Stimulated activated CD4-positive, alpha-beta T cell treated with anti-CD3 and anti-CD28 coated beads, Interleukin-1b, Interleukin-23, amount 100 ng/mL, for 1 hour (primary cell): ENCODE measurements at places on chromosomes 2 and 18.
A peak's percentile ranks its signal among the peaks of the same experiment; 100 is the strongest.

GRCh38 chr2:32489061-32489460 lies 132.2 kb downstream of the BIRC6 start:
- DNase-seq: no peak

DNA sequence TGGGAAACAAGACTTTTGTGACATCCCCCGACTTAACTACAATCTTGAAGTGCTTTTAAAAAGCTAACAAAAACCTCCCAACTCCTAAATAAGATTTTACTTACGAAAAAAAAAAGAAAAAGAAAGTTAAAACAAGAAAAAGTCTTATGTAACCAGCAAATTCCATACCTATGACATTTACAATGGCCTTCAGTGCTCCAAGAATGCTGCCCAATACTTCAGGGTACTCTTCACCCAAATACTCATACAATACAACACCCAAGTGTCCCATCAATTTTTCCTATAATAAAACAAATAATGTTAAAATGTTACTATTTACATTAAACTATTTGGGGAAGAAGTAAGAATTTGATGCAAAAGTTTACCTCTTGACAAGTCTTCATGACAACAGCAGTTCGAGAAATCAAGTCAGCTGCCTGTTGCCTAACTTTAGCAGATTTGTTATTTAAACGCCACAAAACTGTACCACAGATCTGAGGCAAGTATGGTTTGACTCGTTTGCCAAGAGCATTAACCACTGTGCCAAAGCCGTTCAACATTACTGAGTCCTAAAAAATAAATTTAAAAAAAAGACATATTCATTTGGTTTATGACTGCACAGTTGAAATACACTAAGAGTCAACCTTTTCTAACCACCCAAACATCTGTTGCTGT lies 34.8 kb downstream of the SF3B1 start:
- no peak for DNase-seq

- no peak for DNase-seq
These were observed 29.8 kb upstream of the TBR1 start for GRCh38 chr2:161386228-161386824.

DNA sequence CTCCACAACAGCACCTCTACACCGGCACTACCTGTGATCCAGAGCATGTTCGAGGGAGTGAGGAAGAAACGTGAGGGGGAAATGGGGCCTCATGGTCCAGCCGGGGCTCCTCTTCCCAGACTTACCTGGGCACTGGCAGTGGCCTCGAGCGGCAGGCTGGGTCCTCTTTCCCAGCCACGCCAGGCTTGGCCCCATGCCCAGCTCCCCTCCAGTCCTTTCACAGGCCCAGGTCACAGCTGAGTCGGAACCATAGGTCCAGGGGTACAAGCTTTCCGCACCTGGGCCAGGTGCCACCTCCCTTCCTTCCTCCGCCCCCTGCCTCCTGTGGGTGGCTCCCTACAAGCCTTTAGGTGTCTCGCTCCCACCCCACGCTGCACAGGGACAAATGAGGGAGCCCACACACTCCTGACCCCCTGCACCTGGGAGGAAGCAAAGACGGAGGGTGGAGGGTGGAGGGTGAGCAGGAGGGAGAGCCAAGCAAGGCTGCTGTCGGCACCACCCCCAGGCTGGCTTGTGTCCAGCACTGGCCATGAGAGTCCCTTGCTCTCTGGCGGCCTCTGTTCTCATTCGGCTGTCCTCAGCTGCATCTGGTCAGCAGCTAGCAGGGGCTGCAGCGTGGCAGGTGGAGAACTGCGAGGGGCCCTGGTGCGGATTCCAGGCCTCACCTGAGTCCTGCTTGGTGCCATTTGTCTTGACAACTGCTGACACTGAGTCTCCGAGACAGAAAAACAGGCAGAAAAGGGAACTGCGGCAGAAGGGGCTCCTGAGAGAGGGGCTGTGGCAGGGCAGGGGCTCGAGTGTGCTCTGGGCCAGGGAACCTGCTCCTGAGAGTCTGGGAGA lies 26.8 kb downstream of the ADRA2B start:
- DNase-seq: no peak

GRCh38 chr2:119206201-119206600 lies 17.4 kb upstream of the STEAP3 start:
- no peak for DNase-seq

- no peak for DNase-seq
These were observed 260.7 kb upstream of the SESTD1 start for GRCh38 chr2:179525340-179525739.

GRCh38 chr2:149739883-149740265 lies 152.3 kb upstream of the MMADHC start:
- no peak for DNase-seq

- DNase-seq: no peak
These were observed 262.9 kb downstream of the RDH14 start for GRCh38 chr2:18297534-18298058.

GRCh38 chr2:88022669-88022921 lies 6.2 kb upstream of the RNU2-63P start:
- no peak for DNase-seq

- DNase-seq: no peak
These were observed 56.6 kb downstream of the XIRP2 start for GRCh38 chr2:166944909-166945308.

GRCh38 chr2:10297959-10298531 lies 4.7 kb upstream of the HPCAL1 start:
- no peak for DNase-seq

DNA sequence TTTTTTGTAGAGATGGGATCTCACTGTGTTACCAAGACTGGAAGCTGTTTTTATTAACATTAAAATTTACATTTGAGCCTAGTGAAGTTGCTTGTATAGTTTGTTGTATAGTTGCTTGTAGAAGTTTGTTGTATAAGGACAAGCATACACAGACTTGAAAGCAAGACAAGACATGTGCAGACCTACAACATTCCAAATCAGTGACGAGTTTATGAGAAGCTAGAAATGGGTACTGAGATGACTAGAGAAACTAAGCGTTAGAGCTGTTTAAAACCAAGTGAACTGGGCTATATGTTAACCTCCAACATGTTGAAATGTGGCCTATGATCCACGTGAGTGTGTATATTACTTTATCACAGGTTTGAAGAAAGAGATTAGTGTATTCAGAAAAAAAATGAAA lies 39.1 kb downstream of the ABCB11 start:
- no peak for DNase-seq

- no peak for DNase-seq
These were observed 191.7 kb downstream of the ANAPC1 start for GRCh38 chr2:111692311-111692710.

- DNase-seq: no peak
These were observed 42.9 kb upstream of the MYO1B start for GRCh38 chr2:191202209-191202721.

GRCh38 chr2:63424329-63425078 lies 163.8 kb downstream of the WDPCP start:
- DNase-seq: no peak

GRCh38 chr18:13872932-13873331 lies 42.4 kb downstream of the MC2R start:
- DNase-seq: no peak

DNA sequence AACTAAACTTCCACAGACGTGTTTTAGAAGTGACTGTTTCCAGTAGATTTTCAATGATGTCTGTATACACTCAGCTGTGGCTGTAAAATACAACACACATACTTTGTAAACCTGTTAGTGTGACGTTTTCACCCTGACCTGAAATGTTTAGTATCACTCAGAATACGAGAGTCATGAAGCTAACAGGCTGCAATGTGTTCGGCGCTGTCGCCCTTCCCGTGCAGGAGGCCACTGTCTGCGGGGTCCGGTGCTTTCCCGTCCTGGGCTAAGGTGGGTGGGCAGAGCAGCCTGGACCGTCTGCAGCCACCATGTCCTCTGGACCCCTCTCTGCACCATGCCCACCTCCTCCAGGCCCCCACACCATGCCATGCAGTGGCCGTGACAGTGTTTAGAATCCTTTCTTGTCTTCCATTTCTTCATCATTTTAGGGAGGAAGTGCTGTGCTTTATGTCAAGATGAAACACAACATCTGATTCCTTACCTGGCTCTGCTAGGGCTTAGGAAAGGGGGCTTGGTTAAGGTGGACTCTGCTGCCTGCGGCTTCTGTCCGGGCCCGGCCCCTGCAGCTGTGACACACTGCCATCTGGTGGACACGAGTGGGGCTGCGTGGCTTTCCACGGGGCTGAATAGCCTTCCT lies 53.8 kb upstream of the RBM44 start:
- peak; percentile 60 for DNase-seq

GRCh38 chr2:120384486-120385354 lies 38.8 kb downstream of the INHBB start:
- no peak for DNase-seq

- DNase-seq: no peak
These were observed 168.2 kb downstream of the NEDD4L start for GRCh38 chr18:58212274-58212673.

DNA sequence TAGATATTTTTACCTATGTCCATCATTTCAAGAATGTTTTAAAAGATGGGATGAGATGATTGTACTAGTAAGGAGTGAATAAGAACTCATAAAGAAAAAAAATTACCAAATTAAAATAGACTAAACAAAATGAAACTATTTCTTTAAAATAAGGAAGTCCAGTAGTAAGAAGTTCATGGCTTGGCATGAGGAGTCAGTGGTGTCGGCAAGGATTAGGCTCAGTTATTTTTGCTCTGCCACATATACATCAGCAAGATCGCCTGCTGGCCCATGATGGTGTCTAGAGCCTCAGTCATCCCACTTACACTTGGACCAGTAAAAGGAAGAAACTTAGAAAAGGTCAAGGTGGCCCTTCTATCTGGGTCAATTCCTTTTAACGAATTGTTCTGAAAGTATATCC lies 300.9 kb upstream of the SLC8A1 start:
- DNase-seq: no peak
